ENCODE measurements at places on chromosomes 7 and 10.

- no peak for DNase-seq
Measured at GRCh38 chr10:97120370-97120769, 65.4 kb downstream of the SLIT1 start.

DNA sequence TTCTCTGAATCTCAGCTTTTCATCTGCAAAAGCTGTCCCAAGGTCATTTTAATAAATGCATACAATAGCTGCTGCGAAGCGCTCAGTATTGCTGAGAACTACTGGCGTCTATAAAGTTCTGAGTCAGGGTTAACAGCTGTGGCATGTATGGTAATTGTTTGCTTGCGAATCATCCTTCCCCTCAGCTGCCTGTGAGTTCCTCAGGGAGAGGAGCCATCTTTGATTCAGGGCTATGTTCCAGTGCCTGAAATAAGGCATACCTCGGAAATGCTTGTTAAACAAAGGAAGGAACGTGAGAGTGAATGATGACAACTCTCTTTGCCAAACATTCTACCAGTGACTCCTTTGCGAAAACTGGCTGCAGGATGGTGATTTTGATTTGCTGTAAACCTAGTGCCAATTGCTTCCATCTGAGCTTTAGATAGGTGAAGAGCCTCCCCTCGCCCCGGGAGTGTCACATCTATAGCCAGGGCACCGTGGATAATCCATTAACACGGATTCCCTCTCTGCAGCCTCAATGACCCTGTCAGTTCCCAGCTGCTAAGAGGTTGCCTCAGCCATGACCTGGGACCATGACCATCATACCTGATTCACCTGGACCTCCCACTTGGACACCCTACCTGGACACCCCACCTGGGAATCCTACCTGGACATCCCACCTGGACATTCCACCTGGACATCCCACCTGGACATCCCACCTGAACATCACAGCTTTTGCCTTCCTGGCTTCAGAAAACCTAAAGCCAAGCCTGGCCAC is 39.6 kb downstream of the GPRIN2 start:
- DNase-seq, result no peak

DNA sequence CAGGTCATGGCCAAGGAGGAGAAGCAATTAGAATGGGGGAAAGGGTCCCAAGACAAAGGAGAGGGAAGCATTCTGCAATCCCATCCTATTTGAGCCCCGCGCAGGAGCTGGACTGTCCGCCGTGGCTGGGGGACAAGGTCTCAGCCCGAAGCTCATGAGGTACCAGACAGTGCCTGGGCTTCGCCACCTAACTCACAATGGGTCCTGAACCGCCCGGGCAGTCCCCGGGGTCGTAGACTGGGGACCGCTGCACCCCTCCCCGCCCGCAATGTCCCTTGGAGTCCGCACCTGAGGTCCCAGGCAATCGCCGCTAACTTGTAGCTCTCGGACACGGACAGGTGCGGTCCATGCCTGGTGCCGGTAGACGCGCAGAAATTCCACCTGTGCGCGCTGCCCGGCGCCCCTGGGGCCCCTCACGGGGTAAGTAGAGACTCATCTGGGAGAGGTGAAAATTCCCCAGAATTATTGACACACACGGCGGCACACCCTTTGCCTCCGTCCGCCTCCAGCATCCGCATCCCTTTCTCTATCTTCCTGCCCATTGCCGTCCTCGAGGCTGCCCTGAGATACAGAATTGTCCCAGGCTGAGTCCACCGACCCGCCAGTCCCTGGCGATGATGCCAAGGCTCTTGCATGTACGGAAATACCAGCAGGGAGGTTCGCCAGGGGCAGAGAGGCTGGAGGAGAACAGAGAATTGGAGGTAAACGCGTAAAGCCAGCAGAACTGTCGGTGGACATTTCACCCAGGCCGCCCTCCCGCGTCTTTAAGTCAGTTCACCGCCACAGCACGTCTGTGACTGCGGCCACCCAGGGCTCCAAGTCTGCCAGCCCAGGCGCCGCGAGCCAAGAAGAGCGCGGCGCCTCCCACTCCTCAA is 1.8 kb downstream of the CHRM2 start:
- no peak for DNase-seq

DNA sequence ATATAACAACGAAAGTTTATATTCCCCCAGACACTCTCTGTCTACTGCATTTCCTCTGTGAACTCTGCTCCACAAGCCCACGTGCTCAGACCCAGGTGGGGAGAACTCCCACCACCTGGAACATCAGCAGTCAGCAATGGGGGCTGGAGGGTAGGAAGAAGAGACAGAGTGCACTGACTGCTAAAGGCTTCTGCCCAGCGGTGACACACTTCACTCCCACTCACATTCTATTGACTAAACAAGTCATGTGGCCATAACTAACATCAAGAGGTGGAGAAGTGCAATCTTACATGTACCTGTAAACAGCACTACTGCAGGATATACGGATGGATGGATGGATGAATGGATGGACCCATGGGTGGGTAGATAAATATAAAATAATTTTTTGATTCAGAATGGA is 122.2 kb downstream of the MPP7 start:
- DNase-seq, result no peak

GRCh38 chr7:135665042-135665441 is 2.7 kb downstream of the STMP1 start:
- no peak for DNase-seq

DNA sequence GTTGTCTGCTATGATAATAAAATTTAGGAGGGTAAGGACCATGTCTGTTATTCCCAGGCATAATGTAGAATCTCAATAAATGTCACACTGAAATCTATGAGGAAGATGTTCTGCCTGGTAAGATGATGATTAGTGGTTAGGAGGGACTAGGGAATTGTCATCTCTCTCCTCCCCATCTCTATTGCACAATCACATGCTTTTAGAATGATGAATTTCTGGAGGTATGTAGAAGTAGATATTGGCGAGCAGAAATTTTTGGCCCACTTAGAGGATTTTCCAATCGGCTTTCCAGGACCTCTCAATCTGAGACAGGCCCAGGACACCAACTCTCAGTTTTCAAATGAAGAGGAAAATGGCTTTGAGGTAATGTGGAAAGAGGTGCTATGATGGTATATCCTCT is 2.0 kb upstream of the PITX3 start:
- no peak for DNase-seq

GRCh38 chr10:11551916-11552602 is 59.4 kb downstream of the USP6NL start:
- no peak for DNase-seq

- no peak for DNase-seq
Measured at GRCh38 chr10:79405221-79405994, 40.0 kb downstream of the ZCCHC24 start.

GRCh38 chr7:139457153-139457946 is 26.1 kb downstream of the KLRG2 start:
- DNase-seq, result no peak

- DNase-seq, result no peak
Measured at GRCh38 chr7:105580022-105580740, 1.1 kb downstream of the EFCAB10 start.

DNA sequence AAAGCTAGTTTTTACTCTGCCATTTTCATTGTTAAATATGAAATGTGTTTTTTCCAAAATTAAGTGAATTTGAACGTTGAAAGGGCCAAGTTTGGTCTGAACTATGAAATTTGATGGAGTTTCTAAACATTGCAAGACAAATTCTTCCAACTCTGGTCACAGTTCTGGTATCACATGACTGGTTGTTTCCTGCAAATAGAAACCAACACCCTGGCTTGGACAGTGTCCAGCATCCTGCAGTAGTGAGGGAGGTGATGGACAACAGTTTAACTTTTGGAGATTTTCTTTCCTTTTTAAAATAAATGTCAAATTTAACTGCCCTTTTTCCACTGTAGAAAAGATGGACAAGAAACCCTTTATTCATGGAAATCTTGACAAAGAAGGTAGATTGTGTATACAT is 54.8 kb upstream of the AGBL3 start:
- no peak for DNase-seq

GRCh38 chr7:69825113-69825972 is 227.1 kb downstream of the AUTS2 start:
- no peak for DNase-seq

GRCh38 chr10:132482090-132482800 is 55.3 kb upstream of the INPP5A start:
- no peak for DNase-seq

DNA sequence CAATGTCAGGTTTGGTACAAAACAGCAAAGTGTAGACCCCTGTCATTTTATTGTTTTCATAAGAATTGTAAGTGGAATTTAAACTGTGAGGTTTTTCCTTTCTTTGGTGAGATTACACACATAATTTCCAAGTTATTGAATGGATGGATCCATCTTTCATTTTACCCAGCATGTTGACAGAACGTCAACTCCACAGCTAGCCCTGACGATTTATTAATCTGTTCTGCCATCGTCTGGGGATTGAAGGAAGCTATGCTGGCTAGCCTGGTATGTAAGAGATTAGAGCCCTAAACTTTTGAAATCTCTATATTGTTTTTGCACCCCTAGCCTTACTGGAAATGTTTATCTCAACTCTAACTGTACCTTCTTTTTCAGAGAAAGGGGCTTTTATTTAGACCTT is 8.6 kb downstream of the WNT16 start:
- no peak for DNase-seq

- DNase-seq, result no peak
Measured at GRCh38 chr7:138254444-138254843, 178.2 kb downstream of the AKR1D1 start.

DNA sequence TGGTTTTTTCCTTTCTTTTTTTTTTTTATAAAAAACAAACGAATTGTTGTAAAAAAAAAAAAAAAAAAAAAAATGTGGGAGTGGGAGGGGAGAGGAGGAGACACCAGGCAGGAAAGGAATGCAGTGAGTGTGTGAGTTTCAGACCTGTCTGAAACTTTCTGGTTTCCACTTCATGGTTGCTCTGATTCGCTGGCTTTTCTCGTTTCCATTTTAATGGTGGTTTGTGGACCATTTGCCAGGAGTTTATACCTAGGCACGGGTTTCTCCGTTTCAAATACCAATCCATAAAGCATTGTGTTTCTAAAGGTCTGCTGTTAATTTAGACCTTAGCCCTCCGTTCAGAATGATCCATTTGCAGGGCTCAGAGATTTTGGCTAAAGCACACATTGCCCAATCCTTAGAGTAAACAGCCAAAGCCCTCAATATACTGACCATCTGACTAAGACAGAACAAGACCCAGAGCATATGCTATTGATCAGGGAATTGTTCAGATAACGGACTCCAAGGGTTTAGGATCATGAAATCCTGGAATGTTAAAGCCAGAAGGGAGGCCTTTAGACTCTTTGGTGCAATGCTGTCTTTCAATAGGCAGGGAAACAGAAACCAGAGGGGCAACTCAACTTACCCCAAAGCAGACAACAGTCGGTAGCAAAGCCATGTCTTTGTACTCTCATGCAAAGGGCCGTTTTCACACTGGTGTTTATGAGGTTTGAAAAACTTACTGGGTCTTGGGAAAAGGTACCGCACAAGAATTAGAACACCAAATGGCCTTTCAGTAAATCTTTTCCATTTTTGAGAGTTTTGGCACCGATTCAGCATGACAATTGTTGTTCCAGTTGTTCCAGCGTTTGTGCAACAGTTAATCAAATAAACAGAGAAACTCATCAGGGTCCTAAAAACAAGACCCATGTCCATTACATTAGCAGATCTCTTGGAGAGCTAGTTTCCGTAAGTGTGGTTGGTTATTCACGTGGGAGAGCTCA is 94.3 kb upstream of the AGBL3 start:
- no peak for DNase-seq
